ENCODE measurements at places on chromosomes 5 and 9. TPM values are rescaled to one million over a fixed set of nuclear protein-coding genes. Genes with fewer than 3 reads are reported as not detected.

GRCh38 chr9:114487607-114488300 is 17.5 kb downstream of the WHRN start:
- peak; percentile 51 for DNase-seq

GRCh38 chr9:36818965-36819870 is 214.8 kb downstream of the PAX5 start:
- no peak for DNase-seq

- peak; percentile 70 for DNase-seq
Observed at GRCh38 chr5:98905857-98906688, 22.7 kb downstream of the CHD1 start.

The NOP16 gene
- 10.3 TPM for total RNA-seq

DNA sequence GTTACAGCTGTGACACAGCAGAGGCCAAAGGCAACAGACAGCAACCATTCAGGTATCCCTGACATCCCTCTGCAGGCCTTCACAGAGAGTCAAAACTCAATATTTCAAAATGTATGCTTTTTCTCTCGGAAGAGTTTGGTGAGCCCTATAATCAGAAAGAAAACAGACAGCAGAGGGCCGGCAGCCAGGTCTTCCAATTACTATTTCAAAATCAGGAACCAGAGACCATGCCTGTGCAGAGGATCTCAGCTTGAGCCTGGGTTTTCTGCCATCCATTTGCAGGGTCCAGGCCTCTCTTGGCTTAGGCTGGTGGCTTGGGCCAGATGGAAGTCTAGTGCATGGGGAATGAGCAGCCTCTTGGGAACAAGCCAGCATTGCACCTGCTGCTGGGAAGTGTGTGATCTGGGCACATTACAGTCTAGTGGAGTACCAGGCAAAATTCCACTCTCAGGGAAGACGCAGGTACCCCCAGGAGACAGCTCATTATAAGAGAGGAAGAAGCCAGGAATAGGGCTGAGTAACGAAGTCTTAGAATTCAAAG is 231.3 kb downstream of the ENC1 start:
- no peak for DNase-seq

The TMEM174 gene
- total RNA-seq, result not detected

GRCh38 chr5:96433066-96433447 is at the start of gene PCSK1:
Gene PCSK1 (minus strand): TSS chr5:96433248. CDS start chr5:96433042, 206 bp downstream.
- DNase-seq, result peak; percentile 31

DNA sequence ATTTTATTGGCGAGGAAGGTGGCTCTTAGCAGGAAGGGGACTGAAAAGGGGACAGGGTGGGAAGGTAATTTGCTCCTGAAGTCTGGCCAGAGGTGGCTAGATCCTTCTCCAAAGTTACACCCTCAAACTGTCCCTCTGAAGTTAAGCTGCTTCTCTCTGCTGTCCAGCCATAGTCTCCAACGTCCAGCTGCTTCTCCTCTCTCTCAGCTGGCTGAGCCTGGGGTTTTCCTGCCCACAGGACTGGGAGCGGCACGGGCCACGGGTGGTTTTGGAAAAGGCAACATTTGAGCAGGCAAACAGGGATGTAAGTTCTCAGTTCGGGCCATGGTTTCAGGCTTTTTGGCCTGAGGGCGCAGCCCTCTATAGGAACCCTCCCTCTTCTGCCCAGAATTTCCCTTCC is 128.3 kb downstream of the YIPF5 start:
- DNase-seq, result no peak

DNA sequence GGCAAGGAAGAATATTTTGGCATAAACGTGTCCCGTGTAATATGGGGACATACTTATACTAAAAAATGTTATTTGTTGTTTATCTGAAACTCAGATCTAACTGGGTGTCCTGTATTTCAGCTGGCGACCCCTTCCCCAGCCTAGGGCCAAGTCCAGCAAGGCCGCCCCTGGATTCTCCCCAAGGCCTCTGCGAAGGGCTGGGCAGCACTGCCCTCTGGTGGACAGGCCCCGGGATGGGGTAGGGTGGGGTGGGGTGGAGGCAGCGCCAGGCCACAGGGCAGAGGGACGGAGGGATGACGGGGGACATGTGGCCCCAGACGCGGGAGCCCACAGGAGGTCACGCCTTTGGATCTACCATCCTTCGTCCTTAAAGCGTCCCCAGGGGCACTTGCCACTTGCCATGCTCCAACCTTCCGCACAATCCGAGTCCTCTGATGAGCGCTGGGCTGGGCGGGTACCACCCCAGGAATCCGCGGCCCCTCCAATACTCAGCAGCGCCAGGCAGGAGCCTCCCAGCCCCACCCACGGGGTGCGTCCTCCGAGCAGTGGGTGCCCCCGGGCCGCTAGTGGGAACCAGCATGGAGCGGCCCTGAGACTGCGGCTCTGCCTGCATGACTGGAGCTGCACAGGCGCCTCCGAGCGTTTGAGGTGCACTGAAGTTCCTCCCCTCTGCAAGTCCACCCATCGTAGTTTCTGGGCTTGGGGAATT is 7.1 kb upstream of the AGPAT2 start:
- DNase-seq, result no peak

GRCh38 chr5:16929831-16930230 is 6.3 kb downstream of the MYO10 start:
- DNase-seq, result no peak

The AMBP gene
- 0.17 TPM for total RNA-seq

Measured in fibroblast of lung (primary cell).